ENCODE measurements at places on chromosomes 12 and 14.

DNA sequence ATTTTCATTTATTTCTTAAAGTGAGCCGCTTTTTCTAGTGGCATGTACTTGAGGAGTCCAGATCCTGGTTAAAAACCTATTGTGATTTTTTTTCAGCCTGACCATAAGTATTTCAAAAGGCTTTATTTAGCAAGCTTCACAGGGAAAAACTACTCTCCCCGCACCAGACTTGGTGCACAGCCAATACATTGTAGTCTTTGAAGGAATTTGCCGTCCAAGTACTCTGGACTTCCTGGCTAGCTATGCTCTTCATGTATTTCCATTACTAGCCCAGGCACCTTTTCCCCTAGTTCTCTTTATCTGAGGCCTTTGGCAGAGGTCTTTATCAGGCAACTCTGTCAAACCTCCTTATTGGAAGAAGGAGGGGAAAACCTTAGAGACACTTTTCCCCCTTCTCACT, 234.7 kb downstream of the CCDC91 start:
- DNase-seq = no peak

DNA sequence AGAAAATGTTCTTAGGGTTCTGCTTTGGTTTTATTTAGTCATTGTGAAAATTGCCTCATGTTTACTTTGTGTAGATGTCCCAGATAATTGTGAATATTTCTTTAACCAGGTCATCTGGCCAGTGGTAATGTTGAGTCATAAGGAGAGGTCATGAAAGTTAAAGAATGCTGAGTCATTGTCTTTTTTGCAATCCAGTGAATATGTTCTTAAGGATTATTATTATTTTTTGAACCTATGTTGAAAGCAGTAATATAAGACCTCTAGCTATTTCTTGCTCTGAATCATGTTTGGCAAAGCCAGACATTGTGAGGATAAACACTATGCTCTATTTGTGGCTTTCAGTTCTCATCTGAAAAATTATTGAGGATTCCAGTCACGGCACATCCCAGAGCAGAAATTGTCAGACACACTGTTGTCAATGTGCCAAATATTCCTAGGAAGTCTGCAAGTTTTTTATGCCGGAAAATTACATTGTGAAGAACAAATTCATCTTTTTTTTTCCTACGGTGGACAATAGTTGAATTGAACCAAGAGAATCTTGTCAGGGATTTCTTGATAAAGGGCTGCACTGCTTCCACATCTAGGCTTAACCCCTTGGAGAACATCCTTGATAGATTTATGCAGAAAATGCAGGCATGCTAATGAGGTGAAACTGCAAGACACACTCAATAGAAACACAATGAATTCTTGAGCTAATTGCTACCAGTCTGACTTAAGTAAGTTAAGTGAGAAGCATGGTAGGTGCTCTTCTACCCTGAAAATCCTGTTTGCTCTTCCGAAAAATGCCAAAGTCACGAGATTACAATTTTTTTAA, 369.6 kb downstream of the ATP23 start:
- peak; percentile 64 for DNase-seq

DNA sequence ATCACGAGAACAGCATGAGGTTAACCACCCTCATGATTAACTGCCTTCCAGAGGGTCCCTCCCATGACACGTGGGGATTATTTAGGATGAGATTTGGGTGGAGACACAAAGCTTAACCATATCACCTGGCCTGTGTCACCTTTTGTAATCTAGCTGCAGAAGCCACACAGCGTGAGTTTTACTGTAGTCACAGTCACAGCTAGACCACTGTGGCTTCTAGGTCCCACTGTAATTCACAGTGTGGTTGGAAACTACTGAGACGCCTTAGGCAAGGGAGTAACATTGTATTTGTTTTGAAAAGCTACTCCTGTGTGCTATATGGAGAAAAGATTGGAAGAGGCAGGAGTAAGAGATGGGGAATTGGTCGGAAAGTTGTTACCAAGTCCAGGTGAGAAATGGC, 46.3 kb upstream of the ASPG start:
- DNase-seq = no peak

DNA sequence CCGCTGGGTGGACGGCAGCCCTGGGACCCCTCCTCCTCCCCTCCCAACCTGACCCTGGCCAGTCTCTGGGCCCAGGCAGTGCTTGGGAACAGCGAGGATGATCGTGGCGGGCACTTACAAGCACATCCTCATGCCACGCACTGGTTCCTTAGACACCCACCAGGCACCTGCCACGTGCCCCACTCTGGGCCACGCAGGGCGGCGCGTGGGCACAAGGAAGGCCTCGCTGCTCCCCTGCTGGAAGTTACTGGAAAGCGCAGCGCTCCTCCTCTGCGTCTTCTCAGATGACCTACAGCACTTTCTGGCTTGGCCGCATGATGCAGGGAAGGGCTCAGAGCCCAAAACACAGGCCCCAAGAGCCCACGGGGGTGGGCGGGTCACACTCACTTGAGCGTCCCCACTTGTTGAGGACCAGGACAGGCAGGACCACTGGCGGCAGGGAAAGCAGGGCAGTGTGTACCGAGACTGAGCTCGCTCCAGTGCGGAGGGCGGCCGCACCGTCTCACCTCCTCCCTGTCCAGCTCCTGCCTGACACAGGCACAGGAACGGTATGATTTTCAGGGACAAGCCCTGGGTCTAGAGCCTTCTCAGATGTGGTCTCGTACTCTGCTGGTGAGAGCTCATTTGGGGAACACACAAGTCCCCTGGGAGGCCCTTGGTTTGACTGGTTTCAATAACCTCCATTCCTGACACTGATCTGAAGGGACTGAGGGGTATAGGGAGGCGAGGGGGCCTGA, 128.3 kb upstream of the EVL start:
- no peak for DNase-seq

DNA sequence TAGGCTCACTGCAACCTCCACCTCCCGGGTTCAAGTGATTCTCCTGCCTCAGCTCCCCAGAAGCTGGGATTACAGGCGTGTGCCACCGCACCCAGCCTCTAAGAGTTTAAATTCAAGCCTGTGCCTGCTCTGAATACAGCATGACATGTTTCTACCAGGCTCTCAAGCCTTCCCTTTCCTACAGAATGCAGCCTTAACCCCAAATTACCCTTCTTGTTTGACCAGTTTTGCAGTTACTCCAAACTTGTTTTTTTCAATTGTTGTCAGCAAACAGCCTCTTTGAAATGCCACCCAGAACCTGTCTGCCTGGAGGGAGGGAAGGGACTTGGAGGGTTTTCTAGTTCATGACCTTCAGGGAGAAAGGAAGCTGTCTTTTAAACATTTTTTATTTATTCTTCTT, 15.4 kb downstream of the GLTP start:
- DNase-seq = no peak

- no peak for DNase-seq
These were observed 2.0 kb downstream of the INTS13 start for GRCh38 chr12:26935636-26936378.

DNA sequence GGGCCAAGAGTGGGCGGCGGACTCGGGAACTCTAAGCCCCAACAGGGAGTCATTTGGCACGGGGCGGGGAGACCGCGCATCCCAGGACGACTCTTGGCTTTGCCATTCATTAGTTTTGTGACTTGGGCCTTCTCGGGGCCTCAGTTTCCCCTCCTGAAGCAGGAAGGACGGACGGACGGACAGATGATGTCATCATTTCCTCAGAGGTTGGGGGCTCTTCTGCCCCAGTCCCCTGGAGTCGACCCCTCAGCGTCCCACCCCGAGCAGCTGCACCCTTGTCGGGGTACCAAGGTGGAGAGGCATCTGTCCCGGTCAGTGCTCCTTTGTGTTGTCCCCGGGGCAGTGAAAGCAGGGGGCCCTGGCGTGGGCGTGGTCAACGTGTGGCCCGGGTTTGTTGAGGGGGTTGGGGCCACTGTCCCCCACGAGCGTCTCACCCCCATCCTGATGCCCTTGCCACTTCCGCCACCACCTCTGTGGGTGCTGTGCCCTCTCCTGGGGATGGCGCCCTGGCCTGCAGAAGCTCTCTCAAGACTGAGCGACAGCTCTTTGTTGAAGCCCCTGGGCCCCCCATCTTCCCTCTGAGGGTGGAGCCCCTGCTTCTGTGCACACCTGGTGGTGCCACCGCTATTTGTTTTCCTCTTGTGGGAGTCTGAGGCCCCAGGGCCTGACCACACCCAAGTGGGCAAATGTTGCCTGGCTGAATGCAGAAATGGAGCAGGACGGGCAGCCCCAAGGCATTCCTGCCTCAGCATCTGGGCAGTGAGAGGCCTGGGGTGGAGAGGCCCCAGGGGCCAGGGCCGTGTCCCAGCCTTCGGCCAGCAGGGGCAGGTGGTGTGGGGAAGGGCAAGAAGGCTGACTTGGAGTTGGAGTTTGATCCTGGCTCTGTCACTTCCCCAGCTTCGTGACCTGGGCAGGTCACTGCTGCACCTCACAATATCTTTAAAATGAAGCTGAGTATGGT, 896 bp downstream of the HHIPL1 start:
- no peak for DNase-seq

- no peak for DNase-seq
These were observed 78.1 kb downstream of the KSR2 start for GRCh38 chr12:117890644-117891043.

DNA sequence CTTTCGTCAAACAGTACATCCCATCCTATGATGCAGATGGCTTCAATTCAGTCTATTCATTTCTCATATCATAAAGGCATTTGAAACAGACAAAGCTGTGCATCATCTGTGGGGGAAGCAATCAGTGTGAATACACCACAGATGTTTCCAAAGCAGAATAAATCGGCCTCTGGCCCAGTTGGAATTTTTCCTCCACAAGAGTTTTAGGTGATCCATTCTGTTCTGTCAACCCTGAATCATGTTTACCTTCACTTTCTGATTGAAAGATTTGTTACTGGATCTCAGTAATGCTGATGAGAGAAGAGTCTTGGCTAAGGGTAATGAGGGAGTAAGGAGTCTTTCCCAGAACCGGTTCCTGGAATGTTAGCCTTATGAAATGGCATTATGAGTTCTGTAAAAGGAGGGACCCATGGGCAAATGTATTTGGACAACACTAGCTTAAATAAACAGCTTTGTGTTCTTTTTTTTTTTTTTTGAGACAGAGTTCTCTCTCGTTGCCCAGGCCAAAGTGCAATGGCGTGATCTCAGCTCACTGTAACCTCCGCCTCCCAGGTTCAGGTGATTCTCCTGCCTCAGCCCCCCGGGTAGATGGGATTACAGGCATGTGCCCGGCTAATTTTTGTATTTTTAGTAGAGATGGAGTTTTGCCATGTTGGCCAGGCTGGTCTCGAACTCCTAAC, 62.5 kb downstream of the TPH2 start:
- no peak for DNase-seq

GRCh38 chr12:44158746-44159145, 322.9 kb downstream of the TMEM117 start:
- DNase-seq = no peak
